ENCODE measurements at places on chromosomes 4 and X. TPM values are rescaled to one million over a fixed set of nuclear protein-coding genes. Genes with fewer than 3 reads are reported as not detected.

DNA sequence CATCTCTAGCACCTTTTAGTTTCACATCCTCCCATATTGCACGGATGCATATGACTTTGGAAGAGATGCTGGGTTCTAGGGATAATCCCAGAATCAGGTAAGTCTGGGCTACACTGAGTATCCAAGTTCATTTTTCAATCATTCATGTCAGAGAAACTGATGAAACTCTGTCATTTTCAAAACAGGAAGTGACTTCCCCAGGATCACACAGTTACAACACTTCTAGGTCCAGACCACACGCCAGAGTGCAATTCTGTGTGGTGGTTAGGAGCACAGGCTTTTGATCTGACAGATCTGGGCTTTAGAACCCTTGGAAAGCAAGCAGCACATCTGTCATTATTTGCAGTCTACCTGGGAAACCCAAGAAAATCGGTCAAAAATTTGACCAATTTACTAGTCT lies 52.1 kb upstream of the CDKN2AIP start:
- no peak for DNase-seq

DNA sequence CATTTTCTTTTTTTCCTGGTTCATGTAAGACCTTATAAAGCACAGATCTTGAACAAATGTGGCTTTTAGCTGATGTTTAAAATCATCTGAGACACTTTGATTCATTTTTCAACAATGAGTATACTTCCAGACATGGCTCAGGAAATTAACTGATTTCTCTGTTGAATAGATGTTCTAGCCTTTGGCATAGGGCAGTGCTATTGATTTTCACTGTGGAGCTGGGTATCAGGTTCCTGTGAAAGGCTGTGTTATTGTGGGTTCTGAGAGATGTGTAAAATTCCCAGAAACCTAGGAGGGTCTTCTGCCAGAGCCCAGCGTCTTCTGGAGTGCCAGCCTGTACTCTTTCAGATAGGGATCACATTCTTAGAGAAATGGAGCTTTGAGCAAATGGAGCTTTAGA lies 278.9 kb downstream of the EPHA5 start:
- DNase-seq = no peak

GRCh38 chr4:143369552-143369951 lies 32.9 kb downstream of the GAB1 start:
- DNase-seq = no peak

- no peak for DNase-seq
Observed at GRCh38 chrX:48806081-48806480, 4.2 kb downstream of the HDAC6 start.

DNA sequence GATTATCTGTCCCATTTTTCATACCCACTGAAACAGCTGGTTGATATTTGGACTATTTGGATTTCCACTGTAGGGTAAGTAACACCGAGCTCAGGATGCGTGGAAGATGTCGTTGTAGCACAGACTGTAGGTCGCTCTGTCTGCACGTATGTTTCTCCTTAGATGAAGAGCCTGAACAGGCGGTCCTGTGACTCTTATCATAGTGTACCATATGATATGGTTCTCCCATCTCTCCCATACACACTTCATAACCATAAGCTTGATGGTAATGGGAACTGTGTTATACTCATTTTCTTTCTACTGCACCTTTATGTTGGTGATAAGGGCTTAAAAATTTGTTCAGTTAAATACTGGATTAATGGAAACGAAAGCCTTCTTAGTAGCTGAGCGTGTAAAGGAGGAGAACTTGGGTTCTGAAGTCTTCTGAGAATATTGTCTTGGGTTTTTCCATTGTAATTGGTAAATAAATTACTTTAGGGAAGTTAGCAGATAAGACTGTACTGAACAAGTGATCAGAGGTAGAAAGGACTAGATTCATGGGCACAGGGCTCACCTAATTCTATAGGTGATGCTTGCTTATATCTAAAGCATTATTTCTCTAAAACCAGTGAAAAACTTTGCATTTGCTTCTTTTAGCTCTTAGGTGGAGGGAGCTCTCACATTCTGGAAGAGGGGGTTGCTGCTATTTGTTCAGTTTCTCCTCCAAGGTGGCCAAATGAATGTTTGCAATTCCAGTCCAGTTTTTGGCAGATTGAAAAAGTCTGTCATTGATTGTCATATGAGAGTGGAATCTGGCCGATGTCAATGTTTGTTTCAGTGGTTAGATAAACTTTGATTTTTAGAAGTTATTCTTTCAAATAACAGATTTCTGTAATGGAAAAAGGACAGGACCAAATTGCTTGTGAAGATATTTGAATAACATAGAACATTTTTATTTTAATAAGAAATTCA lies 15.8 kb downstream of the SMAD1 start:
- DNase-seq = peak; percentile 9

DNA sequence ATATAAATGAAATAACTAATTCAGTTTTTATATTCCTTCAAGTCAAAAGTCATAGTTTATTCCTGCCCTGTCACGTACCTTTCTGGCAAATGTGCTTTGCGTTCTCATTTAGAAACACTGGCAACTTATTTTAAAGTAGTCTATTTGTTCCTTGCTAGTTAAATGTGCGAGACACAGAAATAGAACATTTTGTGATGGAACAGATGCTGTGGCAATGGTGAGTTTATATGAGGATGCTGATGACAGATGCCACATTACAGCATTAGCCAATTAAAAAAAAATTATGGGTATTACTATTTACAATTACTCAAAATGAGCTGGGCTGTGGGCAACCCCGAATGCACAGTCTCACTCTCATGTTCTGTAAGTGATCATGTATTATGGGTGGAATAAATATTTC lies 26.1 kb upstream of the EPHA5 start:
- DNase-seq = no peak

- no peak for DNase-seq
Observed at GRCh38 chr4:1789552-1789951, 3.5 kb upstream of the FGFR3 start.

DNA sequence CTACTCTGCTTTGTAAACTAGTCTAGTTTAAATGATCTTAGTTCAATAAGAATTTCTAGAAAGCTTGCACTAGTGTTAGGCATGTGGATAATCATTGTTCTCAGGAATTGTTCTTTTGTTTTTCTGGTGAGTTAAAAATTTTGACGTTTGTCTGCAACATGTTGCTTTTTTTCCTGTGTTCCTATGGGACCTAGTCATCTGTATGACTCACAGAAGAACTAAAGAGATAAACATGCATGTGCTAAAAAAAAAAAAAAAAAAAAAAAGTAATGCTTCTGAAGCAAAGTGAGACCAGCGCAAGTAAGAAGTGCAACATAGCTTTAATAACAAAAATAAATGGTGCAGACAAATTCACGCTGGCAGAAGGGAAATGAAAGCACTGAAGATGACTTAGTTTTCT lies 471.2 kb downstream of the IQCM start:
- no peak for DNase-seq

- DNase-seq = no peak
Observed at GRCh38 chr4:133960975-133961374, 240.6 kb downstream of the PABPC4L start.

The YY2 gene
- total RNA-seq = 2.2 TPM

The RPA4 gene
- not detected for total RNA-seq

All from K562 (cell line).